ENCODE measurements at places on chromosomes 1 and 21. TPM values are rescaled to one million over a fixed set of nuclear protein-coding genes. Genes with fewer than 3 reads are reported as not detected.

DNA sequence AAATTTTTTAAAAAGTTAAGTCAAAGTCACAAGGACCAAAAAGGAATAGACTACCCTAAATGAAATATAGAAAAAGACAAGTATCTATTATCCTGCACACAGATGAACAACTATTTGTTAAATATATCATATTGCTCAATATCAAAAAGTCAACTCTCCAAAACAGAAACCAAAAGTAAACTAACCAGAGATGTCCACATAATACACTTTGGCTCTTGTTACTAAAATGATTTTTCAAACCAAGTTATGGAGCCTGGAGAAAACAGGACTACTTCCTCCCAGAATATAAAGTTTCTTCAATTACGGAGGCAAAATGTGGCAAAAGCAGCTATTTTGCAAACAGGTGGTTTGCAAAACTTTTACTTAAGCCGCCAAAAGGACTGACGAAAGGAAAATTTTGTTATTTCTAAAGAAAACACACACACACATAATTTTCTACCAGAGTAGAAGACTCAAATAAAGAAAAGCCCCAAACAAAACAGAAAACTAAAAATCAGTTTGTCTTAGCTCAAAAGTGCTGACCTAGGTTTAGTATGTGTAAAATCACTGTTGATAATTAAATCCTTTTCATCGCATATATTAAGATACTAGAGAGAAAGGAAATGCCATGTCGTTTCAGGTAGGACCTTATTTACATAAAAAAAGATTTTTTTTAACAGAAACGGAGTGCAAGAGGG is 1.1 kb downstream of the DPYD start:
- DNase-seq: no peak

- no peak for DNase-seq
These were observed 1351.6 kb downstream of the AMY1C start for GRCh38 chr1:105101261-105101660.

- DNase-seq: no peak
These were observed 128.7 kb downstream of the LMO4 start for GRCh38 chr1:87457408-87457807.

GRCh38 chr1:97138515-97139032 is 417.0 kb downstream of the PTBP2 start:
- DNase-seq: no peak

DNA sequence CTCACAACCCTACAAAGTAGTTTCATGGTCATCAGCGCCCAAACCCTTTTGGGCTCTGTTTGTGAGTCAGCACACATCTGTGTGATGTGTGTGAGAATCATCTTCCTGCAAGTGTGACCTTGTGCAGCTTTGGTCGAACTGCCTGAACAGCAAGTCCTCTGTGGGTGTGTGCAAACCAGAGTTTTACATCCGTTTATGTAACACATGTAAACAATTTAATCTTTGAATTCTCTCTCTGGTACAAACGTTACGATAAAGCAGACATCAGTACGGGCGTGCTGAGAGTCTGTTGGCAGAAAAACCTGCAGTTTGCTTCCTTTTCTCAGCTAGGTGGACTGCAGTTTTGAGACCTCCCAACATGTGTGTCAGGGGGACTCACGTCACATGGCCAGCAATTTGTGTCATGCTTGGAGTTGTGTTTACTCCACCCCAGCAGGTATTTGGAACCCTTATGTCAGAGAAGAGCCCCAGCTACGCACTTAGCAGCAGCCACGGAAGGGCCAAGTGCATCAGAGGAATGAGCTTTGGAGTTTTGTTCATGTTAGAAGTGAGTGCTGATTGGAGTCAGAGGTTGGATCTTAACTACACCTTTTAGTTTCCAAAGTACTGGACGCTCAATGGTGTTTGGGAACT is 230.8 kb downstream of the PAPPA2 start:
- no peak for DNase-seq

- DNase-seq: no peak
These were observed 9.1 kb downstream of the RPAP2 start for GRCh38 chr1:92307980-92308379.

- DNase-seq: no peak
These were observed 91.7 kb upstream of the IVNS1ABP start for GRCh38 chr1:185408700-185409270.

DNA sequence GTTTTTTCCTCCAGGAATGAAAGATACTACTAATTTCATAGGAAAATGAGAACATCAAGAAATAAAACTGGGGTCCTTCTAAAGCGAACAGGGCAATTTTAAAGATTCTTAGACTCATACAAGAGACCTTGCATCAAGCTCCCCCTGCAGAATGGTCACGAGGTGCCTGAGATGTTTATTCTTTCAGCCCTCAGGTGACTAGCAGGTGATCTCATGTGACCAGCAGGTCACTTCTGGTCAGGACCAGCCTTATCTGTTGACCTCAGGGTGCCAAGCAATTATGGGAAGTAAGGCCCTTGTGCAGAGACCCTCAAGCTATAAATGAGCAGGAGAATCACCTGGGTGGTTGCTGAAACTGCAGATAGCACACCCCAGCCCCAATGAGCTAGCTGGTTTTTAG is 20.6 kb upstream of the TMEM51 start:
- peak; percentile 52 for DNase-seq

DNA sequence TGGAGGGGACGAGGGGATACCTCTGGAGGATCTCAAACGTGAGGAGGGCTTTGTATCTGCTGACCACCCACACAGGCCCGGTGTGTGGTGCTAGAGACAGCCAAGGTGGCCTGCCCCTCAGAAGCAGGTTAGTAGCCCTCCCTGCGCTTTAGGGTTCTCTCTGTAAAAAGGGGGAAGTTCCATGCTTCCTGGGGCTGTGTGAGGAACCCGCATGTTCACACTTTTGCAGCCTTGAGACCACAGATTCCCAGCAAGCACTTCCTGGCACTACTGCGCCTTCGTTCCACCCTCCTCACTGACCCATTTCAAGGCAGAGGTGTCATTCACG is 7.9 kb upstream of the GUCA2B start:
- no peak for DNase-seq

GRCh38 chr1:240527086-240527485 is 84.9 kb downstream of the GREM2 start:
- DNase-seq: no peak

DNA sequence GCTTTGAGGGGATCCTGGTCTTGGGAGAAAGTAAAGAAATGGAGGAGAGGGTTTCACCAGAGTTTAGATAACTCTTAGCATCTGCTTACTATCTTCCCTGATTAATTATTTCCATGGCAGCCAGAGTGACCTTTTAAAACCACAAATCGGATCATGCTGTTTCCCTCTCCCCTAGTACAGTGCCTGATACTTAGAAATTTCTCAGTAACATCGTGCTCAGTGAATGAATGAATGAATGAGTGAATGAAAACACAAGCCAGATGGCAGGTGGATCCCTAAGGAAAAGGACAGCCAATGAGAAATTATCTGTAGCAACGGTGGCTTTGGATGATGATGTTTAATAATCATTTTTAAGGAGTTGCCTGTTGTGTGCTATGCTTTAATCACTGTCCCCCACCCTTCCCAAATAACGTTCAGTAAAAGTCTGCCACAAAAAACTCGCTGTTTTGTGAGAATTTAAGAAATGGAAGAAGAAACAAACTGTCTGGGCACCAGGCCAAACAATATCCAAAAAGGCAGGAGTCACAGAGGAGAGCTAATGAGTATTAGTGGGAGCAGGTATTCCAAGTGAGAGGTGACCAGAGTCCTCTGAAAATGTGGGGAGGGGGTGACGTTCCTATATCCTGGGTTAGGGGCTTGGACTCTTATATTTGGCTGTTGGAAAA is 737 bp upstream of the SMAP2 start:
- no peak for DNase-seq

DNA sequence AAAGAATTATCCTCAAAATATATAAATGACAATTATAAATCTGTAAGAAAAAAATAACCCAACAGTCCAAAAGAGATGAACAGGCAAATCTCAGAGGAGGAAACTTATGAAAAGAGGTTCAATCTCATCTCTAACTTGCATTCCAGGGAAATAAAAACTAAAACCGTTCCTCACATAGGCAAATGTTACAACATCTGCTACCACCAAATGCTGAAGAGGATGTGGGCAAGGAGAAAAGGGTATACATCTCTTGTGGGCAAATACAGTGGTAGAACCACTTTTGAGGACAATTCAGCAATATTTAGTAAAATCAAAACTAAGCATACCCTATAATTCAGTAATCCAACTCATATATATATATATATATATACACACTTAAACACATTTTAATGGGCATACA is 33.7 kb upstream of the SGIP1 start:
- DNase-seq: no peak

- no peak for DNase-seq
These were observed 16.9 kb downstream of the AVPR1B start for GRCh38 chr1:206100226-206100815.

- peak; percentile 66 for DNase-seq
These were observed 69.6 kb downstream of the SDCCAG8 start for GRCh38 chr1:243325305-243325890.

DNA sequence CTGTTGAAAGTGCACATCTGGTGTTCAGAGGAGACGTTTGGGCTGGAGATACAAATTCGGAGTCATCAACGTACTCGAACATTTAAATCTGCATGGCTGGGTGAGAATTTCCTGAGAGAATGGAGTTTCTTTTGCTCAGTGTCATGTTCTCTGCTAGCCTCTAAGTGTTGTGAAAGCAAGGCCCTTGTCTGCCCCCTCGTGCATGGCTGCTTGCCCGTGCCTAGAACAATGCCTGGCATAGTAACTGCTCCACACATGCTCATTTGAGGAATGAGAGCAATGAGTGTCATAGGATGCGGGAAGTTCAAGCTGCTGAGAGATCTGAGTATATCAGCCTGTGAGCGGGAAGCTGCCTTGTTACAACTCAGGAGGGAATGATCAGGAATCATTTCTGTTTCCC is 171.1 kb upstream of the CSF3R start:
- DNase-seq: no peak

GRCh38 chr1:27349784-27350662 is 8.2 kb downstream of the SYTL1 start:
- DNase-seq: peak; percentile 89

DNA sequence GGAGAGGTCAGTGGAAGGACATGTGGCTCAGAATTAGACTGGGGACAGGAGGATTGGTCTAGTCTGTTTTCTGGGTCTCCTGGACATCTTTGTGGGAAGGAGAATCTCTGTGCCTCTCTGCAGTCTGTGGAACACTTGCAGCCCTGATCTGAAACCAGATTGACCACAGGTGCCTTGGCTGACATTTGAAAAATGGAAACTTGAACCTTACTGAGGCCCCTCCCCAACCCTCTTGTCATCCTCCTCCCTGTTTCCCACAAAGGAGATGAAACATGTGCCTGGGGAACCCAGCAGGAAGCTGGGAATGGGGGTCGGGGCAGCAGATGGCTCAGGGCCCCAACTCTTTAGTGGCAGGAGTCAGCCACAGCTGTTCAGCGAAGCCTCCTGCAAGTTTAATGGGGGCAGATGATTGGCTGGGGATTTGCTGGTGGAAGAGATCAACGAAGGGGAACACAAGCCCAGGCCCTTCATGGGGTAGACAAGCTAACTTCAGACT is 18.1 kb downstream of the VASH2 start:
- DNase-seq: no peak

DNA sequence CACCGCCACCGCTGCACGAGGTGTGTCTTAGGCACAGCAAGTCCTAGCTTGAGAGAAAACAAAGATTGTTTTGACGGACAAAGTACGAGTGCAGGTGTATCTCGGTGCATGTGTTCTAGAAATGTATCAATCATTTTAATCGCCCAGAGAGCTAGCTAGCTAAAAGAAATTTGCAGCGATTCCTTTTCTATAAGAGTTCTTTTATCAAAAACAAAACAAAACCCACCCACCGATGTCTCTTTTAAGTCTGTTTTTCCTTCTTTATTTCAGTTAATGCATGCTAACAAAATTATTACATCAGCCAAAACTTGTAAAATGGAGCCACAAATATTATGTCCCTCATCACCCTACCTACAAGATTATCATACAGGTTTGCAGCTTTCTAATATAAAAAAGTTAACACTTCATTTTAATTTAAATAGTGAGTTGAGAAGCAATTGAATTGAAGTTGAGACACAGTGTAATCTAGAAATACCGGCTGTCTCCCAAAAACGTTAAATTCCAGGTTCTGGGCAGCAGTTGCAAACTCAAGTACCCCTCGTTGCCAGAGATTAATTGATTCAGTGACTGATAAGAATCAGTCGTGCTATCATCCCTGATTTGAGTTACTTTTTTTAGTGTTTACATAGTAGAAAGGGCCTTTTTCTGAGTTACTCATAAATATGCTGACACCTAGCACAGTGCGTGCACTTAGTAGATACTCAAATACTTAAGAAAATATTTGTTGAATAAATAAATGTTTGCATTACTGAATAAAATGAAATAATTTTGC is 1.5 kb upstream of the SYDE2 start:
- no peak for DNase-seq

DNA sequence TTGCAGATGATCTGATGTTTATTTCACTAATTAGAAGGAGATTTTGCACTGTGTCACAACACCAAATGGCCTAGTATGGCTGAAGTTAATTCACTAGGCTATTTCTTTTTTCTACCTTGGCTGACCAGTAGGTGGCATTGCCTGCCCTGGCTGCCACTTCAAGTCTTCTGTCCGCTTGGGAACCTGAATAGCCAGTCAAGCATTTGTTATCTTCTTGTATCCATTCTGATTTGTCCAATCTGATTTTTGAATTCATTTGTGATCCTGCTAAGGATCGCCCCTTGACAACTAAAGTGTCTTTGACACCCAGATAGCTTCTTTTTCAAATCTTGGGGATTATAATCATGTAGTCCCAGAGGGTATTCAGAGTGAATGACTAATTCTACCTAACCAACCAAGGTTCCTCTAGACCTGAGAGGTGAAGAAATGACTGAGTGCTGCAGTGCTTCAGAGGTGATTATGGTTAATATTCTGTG is 99.4 kb downstream of the GIPC2 start:
- peak; percentile 80 for DNase-seq

GRCh38 chr1:25914074-25914995 is 8.1 kb upstream of the STMN1 start:
- no peak for DNase-seq

GRCh38 chr1:42312576-42313212 is 22.3 kb downstream of the FOXJ3 start:
- DNase-seq: no peak

DNA sequence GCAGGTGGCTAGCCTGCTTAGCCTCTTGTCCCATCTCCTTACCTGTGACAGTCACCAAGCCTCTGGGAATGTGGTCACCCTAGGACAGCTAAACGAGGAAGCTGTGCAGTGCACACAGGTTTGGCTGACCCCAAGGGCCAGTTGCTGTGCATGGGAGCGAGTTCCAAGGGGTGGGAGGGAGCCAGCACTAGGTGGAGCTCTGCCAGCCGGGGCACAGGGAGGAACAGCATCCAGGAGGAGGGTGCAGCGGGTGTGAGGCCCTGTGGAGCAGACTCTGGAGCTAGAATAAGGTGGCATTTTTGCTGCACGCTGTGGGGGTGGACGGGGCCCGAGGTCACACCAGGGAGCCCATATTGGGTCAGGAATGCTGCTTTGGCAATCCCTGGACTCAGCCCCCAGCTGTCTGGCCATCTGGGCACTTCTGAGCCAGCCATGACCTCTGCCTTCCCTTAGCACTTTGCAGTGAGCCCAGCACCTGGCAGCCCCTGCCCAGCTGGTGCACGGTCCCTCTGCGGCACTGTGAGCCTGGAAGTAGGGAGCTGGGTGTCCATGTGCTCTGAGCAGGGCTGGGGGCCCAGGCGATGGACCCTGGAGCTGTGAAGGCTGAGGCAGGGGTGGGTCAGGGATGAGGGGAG is 8.7 kb downstream of the PDXK start:
- no peak for DNase-seq

FAM3B gene
- polyA plus RNA-seq: 45.3 TPM

FCRLB gene
- 0.60 TPM for polyA plus RNA-seq

SPATA45 gene
- 0.44 TPM for polyA plus RNA-seq

PKLR gene
- 10.9 TPM for polyA plus RNA-seq

LRRC71 gene
- polyA plus RNA-seq: not detected

USP16 gene
- polyA plus RNA-seq: 35.6 TPM

GJA8 gene
- polyA plus RNA-seq: not detected

LPAR3 gene
- 1.3 TPM for polyA plus RNA-seq

LMO4 gene
- 59.1 TPM for polyA plus RNA-seq

Measured in hepatocyte (in vitro differentiated cells).